ENCODE measurements at places on chromosomes 2 and 18.

DNA sequence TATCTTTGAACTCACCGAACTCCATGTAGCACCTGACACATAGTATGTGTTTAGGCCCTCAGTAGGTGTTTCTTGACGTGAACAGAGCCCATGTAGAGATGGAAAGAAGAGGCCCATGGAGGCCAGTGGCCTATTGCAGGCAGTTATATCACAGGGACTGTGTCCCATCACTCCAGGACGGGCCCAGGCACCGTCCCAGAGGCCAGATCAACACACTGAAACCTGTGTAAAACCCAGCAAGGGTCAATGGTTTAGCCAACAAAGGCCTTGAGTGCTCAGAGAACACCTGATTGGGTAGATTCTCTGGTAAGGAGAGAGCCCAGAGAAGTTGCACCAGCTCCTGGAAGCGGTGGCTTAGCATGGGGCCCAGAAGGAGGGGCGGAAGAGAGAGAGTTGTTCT, 82.8 kb downstream of the INHBB start:
- DNase-seq, result no peak

- DNase-seq, result no peak
These were observed 140.9 kb downstream of the SH3RF3 start for GRCh38 chr2:109269706-109270504.

DNA sequence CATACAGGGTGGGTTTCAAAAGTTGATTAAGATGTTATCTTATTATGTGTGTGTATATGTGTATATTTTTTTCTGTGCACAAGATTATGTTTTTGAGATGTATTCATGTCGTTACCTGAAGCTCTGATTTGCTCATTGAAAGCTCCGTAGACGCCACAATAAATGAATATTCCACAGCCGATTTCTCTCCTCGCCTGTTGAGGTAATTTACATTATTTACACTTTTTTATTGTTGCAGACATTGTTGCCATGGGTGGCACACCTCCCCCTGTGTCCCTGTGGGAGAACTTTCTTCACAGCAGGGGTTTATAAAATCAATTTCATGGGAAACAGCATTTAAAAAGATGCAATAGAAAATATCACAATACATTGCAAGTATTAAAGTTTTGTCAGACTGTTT, 100.6 kb downstream of the GLI2 start:
- no peak for DNase-seq

- no peak for DNase-seq
These were observed 229.3 kb upstream of the HDAC4 start for GRCh38 chr2:239629926-239630617.

- DNase-seq, result no peak
These were observed 48.1 kb upstream of the PKDCC start for GRCh38 chr2:41999592-42000281.

- DNase-seq, result no peak
These were observed 28.8 kb upstream of the SIX3 start for GRCh38 chr2:44912660-44913059.

DNA sequence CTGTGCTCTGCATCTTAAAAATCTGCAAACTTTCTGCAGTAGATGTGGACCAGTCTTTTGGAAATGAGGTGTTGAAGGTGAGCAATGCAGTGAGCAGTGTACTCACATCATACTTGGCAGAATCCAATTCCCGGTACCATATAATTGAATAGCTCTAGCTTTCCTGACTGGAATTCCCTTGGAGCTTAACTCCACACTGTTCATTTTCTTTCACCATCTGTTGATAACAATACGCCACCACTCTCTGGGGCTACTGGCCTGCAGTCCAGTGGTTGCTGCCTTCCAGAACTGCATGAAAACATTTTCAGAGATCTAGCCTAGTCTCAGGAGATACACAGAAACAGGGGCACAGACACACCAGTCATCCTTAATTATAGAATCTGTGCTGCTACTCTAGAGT, 820.0 kb upstream of the NXPH2 start:
- DNase-seq, result no peak

DNA sequence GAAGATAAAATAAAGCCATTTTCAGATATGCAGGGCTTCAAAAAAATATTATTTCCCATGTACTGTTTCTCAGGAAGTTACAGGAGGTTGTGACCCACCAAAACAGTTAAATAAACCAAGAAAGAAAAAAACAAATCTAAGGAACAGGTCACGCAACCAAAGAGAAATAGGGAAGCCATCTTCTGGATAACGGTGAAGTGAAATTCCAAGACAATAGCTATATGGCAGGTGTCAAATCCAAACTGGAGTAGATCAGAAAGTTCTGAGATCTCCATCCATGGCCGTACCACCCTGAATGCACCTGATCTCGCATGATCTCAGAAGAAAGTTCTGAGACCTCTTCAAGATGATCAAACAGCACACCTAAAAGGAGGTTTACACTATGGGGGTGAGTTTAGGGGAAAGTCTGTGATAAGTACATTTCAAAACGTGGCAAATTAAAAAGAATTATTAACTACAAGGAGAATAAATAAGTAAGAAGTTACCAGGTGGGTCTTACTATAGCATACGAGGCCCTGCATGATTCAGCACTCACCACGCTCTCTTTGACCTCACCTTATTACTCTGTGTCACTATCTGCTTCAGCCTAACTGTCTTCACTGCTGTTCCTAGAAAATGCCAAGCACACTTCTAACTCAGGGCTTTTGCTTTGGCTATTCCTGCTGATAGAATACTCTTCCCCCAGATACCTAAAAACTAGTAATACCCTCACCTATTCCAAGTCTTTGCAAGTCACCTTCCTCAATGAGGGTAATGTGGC, 29.9 kb downstream of the NBAS start:
- DNase-seq, result no peak

DNA sequence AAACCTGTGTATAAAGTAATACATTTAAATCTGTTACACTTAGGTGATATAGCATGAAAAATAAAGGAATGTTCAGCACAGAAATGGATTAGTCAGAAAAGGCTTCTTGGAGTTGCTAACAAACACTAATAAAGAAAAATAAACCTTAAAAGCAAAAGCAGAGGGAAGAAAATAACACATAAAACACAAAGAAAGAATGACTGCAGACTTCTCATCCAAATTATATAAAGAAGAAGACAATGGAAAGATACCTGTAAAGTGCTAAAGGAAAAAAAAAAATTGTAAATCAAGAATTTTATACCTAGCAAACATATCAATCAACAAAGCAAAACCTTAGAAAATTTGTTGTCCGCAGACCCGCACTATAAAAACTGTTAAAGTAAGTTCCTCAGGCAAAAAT, 63.6 kb downstream of the EXOC6B start:
- no peak for DNase-seq

- DNase-seq, result no peak
These were observed 27.8 kb upstream of the MLPH start for GRCh38 chr2:237459226-237459625.

DNA sequence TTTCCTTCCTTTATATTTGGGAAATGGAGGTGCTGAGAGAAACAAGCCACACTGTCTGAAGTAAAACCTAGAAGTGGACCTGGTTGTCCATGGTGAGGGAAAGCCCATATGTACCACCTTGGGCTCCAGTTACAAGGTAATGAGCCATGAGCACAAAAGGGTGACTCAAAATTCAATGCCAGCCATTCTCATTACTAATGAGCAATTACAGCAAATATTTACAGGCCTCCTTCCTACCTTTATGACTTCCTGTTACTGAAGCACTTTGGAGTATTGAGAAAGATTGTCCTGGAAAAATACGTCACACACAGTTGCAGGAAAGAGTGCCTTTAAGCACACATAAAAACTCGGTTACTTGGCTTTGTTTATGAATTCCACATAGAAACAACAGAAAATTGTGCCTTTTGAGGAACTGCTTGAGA, 9.1 kb downstream of the EPAS1 start:
- DNase-seq, result no peak

- DNase-seq, result no peak
These were observed 509.2 kb upstream of the SOX11 start for GRCh38 chr2:5183031-5183430.

- DNase-seq, result no peak
These were observed 73.3 kb upstream of the CABLES1 start for GRCh38 chr18:23062011-23062410.

- no peak for DNase-seq
These were observed 30.8 kb upstream of the TRIB2 start for GRCh38 chr2:12685956-12686355.

DNA sequence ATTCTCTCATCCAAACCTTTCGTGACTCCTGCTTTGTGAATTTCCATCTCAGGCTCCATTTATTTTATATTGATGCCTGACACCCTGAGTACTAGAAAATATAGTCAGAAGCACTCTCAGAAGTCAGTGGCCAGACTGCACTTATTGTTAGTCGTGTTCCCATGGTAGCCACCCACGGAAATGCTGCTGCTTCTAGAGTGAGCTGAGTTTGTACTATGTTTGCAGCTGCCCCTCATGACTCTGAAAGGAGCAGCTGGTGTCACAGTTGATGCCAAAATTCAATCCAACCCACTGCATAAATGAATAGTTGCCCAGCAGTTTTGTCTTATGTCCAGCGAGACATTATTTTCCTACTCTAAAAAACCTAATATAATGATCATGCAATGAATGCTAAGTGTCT, 265.2 kb upstream of the SPHKAP start:
- no peak for DNase-seq

DNA sequence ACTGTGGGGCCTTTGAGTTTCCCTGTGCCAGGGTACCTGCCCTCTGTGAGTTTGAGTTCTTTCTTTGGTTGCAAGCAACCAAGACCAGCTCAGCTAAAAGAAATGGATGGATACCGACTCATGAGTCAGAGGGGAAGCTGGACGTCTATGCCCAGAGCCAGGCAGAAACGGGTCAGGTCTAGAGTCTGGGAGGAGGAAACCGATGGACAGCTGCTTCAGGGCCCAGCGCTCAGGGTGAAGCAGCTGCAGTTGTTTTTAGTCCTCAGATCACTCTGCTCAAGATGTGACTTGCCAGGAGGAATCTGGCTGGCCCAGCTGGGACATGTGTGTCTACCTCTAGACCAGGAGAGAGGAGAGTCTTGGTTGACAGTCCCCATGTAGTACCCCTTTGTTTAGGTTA, 10.1 kb upstream of the TYMS start:
- no peak for DNase-seq

GRCh38 chr18:44799382-44799906, 118.8 kb downstream of the SETBP1 start:
- no peak for DNase-seq

GRCh38 chr2:119264781-119265692, 41.4 kb downstream of the STEAP3 start:
- no peak for DNase-seq

- no peak for DNase-seq
These were observed 191.9 kb upstream of the APCDD1 start for GRCh38 chr18:10262566-10262965.

- no peak for DNase-seq
These were observed 454.6 kb upstream of the TRIB2 start for GRCh38 chr2:12261986-12262680.

DNA sequence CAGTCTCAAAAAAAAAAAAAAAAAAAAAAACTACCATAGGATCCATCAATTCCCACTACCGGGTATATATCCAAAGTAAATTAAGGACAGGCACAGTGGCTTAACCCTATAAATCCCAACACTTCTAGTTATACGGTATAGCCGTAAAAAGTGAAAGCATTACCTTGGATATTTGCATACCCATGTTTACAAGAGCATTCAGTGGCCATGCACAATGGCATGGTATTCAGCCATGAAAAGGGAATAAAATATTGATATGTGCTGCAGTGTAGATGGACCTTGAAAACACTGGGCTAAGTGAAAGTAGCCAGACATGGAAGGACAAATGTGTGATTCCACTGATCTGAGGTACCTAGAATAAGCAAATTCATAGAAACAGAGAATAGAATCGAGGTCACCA, 111.8 kb upstream of the CAB39 start:
- no peak for DNase-seq

GRCh38 chr2:222318712-222319585, 20.2 kb upstream of the PAX3 start:
- no peak for DNase-seq

GRCh38 chr2:143146815-143147530, 17.8 kb downstream of the ARHGAP15 start:
- no peak for DNase-seq

DNA sequence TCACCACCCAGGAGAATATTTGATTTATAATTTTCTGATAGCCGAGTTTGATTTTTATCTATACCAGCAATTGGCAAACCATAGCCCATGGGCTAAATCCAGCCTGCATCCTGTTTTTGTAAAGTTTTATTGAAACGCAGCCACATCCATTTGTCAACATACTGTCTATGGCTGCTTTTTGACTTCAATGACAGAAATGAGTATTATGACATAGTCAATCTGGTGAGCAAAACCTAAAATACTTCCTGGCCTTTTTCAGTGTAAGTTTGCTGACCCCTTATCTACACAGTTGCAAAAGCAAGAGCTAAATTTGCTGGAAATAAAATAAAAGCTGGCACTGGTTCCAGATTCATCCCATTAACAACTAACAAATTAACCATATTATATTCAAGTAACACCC, 79.8 kb upstream of the SLC25A52 start:
- DNase-seq, result no peak

DNA sequence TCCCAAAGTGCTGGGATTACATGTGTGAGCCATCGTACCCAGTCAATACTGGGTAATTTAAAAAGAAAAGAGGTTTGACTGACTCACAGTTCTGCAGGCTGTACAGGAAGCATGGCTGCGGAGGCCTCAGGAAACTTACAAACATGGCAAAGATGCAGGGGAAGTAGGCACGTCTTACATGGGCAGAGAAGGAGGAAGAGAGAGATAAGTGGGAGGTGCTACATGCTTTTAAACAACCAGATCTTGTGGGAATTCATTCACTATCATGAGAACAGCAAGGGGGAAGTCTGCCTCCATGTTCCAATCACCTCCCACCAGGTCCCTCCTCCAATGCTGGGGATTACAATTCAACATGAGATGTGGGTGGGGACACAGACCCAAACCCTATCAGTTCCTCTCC, 192.5 kb downstream of the ATAD2B start:
- DNase-seq, result no peak

DNA sequence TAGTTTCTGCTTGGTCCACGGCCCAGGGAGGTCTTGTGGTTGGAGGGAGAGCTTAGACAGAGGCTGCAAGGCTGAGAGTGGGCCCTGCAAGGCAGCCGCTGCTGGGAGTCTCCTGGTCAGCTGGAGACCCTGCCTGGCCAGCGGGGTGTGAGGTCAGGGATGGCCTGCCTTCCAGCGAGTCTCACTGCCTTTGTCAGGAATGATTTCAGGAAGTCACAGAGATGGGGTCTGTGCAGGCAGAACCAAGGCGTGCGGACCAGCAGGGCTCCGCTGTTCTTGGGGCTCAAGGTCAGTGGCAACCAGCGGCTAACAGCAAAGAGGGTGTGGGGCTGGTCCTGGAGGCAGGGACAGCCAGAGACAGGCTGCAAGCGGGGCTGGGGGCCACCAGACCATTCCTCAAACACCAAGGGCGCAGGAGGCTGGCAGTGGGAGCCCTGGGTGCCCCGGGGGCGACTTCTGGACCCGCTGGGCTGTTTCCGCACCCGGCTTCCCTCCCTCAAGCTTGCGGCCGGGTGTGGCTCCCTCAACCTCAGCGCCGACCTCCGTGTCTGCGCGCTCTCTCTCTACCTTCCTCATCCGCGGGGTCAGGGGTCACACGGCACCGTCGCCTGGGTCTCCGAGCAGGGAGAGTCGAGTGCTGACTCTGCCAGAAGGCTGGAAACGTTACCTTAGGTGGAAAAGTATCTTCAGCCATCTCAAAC, 124.5 kb upstream of the CTDP1 start:
- DNase-seq, result no peak
